Ammon's horn (tissue), 1 donor: ENCODE measurements at places on chromosomes 7 and 10.

DNA sequence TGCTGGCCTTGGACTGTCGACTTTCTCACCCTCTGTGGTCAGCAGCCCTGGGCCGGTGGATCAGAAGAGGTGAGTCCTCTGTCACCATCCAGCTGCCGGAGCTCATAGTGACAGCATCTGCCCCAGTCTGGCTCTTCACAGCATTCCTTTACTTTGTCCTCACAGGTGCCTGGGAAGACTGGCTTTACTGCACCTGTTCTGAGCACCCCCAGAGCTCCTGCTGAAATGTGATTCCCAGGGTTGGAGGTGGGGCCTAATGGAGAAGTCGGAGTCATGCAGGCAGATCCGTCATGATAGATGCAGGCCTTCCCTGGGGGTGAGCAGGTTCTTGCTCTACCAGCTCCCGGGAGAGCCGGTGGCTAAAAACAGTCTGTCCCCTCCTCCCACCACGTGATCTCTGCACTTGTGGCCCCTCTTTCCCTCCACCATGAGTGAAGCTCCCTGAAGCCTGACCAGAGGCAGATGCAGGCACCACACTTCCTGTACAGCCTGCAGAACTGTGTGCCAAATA lies 171.5 kb downstream of the ZMYND11 start:
- no peak for DNase-seq

GRCh38 chr10:2985729-2986232 lies 81.6 kb upstream of the PFKP start:
- DNase-seq: no peak

DNA sequence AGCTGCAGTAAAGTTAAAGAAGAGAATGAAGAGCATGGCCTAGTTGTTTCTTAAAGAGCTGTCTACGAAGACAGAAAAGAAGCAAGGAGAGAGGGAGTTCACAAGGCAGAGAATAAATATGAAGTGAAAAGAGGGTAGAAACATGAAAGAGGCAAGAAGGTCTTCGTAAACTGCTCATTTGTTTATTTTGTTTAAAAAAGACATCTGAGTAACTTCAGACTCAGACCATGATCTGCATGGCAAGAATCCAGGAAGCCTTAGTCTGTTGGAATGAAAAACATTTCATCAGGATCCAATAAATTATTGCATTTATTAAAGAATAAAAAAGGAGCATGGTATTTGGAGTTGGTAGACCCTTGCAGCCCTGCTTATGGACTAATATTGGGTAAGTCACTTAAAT lies 151.1 kb downstream of the SEM1 start:
- DNase-seq: no peak

DNA sequence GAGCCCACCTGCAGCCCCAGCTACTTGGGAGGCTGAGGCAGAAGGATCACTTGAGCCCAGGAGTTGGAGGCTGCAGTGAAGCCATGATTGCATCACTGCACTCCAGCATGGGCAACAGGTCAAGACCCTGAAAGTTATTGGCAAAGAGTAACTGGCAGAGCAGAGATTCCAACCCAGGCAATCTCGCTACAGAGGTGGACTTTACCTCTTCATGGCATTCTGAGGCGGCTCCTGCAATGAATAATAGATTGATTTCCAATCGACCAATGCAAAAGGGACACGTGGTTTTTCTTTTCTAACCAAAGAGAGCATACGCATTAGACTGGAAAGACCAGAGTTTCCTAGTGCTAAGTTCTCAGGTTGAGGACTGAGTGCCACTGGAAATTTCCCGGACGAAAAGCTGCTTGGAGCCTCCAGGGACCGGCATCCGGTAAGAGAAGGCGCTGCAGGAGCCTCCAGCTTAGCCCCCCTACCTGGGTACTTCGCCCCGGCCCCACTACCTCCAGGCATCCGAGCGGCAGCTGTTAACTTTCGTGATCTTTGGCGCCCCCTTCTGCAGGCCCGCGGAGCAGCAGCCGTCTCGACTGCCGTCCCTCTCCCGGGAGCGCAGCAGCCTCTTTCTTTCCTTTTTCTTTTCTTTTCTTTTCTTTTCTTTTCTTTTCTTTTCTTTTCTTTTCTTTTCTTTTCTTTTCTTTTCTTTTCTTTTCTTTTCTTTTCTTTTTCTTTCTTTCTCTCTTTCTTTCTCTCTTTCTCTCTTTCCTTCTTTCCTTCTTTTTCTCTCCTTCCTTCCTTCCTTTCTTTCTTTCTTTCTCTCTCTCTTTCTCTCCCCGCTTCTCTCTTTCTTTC lies 4.1 kb downstream of the MBLAC1 start:
- DNase-seq: peak; percentile 77

DNA sequence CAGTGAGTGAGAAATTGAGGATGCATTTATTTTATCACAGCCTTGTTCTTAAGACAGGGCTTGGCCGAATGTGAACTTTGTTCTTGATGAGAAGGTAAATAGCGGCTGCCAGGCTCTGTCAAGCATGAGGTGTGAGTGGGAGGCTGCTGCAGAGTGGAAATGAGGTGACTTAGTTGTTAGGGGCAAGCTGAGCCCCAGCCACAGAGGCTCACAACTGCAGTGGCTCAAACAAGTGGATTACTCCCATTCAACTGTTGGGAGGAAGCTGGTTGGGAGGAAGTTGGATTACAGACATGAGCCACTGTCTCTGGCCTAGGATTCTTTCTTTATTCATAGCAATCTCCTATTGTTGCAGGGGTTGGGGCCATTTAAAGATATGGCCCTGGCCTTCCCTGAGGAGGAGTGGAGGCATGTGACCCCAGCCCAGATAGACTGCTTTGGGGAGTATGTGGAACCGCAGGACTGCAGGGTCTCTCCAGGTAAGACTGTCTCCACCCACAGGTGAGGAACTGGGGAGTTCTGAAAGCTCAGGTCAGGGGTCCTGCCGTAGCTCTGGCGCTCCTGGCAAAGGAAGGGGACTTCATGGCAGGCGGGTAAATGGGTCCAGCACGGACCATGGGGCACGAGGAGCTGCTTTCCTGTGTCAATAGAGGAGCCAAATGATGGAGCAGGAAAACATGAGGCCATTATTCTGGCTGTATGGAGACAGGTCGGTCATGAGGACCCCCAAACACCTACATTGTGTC lies 7.1 kb downstream of the ZSCAN25 start:
- no peak for DNase-seq

DNA sequence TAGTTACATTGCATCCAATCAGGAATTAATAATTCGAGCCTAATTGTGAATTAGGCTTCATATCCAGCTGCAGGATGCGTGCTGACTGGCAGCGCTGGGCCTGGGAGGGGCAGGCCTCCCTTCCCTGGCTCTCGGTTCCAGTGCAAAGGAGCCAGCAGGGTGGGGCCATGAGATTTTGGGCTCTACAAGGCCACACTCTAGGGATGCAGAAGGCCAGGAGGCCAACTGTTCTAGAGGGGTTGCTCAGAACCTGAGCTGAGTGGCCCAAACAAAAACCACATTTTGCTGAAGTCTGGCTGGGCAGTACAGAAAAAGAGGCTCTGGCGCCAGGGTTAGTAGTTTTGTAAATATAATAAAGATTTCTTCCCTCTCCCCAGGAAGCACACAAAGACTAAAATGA lies 72.3 kb downstream of the CLEC2L start:
- DNase-seq: no peak
